ENCODE measurements at places on chromosomes 4 and X.

DNA sequence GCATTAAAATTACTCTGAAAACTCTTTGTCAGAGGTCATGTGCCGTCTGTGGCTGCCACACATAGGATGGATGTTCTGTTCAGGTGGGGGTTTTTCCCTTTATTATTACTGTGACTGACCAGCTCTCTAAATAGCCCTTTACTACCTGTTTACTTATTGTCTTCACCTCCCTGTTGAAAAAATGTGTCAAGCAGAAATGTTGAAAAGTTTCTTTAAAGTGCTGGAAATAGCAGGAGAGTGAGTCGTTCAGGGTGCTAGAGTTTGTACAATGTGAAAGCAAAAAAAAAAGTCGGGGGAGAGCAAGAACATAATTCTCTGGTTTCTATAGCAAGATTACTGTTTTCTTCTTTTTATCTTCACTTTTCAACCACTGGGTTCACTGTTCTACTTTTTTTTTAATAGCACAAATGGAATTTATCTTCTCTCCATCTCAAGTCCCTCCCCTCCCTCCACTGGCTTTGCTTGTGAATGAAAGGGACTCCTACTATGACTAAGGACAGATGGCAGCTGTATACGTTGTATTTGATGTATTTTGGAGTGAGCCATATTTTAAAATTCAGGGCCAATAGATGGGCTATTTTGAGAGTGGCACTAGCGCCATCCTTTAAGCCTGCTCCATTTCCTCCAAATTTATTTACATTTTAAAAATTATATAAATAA is 33.3 kb downstream of the ARX start:
- DNase-seq: peak; percentile 34

DNA sequence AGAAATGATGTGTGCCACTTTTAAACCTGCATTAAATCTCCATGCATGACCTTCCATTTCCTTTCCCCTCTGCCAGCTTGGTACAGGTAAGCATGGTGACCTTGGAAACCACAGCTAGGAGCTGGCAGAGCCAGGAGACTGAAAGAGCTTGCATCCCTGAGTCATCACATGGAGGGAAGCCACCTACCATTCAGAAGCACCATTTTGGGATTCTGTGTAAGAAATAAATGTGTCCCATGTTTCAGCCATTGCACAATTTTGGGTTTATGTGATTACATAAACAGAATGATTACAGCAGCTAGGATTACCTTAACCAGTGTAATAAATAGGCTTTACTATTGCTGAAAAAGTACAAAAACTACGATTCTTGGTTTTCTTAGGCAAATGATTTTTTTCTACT is 17.3 kb upstream of the CCDC149 start:
- no peak for DNase-seq

GRCh38 chr4:146382194-146382593 is 139.5 kb downstream of the SLC10A7 start:
- DNase-seq: no peak

GRCh38 chr4:145734576-145735346 is 54.8 kb downstream of the C4orf51 start:
- DNase-seq: peak; percentile 99

DNA sequence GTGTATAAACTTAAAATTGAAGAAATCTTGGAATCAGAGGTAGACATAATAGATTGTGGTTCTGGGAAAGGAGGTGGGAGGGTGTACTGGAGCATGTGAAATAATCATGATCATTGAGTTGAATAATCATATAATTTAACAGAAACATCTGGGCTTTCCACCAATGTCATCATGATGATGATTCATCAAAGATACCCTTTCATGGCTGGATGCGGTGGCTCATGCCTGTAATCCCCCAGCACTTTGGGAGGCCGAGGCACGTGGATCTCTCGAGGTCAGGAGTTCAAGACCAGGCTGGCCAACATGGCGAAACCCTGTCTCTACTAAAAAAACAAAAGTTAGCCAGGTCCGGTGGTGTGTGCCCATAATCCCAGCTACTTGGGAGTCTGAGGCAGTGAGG is 6.7 kb upstream of the RUFY3 start:
- peak; percentile 59 for DNase-seq

All from fibroblast of upper back skin (primary cell).